ENCODE measurements at places on chromosomes 1 and 21. TPM values are rescaled to one million over a fixed set of nuclear protein-coding genes. Genes with fewer than 3 reads are reported as not detected.

- DNase-seq, result no peak
Measured at GRCh38 chr1:179340918-179341317, 24.9 kb upstream of the AXDND1 start.

DNA sequence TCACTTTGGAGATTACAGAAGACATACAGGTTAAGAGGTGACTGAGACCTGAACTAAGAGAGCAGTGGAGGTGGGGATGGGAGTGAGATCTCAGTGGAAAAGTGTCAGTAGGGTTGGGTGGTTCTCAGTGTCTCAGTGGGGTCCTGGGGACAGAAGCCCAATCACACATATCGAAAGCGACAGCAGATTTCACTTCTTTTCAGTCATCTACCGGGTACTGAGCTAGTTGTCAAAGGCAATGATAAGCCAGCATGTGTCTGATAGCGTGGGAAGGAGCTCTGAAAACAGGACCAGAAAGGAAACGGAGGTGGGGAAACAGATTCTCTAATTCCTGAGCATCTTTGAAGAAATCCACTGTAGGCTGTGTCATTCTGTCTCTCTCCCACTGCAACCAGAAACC, 59.5 kb downstream of the RHOU start:
- no peak for DNase-seq

HAO2 gene
- 80.5 TPM for polyA plus RNA-seq

CDC7 gene
- polyA plus RNA-seq, result 26.2 TPM
